CD4-positive, alpha-beta T cell treated with Interleukin-2 at 100 ng/mL for 4 hours (primary cell): ENCODE measurements at places on chromosomes 4 and X.

DNA sequence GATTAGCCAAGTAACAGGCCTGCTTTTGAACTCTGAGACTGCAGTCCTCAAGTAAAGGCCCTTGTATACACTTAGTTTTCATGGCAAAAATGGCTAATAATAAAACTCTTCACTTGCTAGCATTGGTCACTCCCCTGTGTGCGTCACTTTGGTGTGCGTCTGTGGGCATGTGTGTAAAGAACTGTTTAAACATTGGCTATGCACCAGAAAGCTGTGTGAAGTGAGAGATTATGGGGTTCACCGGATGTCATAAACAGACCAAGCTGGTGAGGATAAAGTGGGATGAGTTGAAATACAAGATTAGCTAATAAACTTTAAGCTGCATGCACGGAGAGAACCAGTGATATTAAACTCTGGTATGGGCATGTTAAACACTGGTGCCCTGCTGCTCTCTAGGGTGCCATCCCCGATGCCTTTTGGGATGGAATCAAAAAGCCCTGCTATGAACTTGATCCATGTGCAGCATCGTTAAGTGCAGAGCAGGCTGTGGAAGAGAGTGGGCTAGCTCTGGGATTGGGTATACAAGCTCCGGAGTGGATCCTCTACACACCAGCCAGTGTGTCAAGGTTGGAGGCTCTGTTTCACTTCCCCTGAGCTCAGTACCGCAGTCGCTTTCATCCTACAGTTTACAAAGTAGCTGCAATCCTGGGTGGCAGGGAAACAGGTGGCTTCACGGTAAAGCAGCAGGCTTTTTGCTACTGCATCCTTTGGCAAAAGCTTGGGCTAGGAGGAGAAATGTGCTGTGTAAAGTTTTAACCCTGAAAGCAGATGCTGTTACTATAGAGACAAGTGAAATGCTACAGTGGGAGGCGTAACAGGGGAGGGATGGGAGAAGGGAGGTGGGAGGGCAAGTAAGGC, 108.3 kb upstream of the SLC4A4 start:
- DNase-seq = no peak

GRCh38 chrX:150202641-150203247, 160.4 kb upstream of the MAMLD1 start:
- no peak for DNase-seq

GRCh38 chr4:17911608-17912007, 100.8 kb downstream of the NCAPG start:
- DNase-seq = no peak

DNA sequence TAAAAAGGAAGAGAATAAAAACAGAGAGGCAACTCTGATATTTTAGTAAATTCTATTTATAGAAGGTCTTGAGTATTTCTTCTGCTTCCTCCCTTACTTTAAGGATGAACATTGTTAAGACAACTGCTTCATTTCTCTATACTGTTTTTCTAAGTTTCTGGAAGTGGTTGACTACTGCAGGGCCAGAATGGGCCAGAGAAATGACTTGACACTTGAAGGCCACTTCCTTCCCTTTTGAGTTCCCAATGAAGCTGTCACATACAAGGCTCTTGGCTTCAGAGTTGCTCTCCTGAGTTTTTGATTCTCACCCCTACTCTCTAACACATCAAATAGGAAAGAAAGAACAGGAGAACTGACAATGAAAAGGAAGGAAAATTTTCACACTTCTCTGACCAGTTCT, 37.6 kb downstream of the PKD2 start:
- DNase-seq = no peak

DNA sequence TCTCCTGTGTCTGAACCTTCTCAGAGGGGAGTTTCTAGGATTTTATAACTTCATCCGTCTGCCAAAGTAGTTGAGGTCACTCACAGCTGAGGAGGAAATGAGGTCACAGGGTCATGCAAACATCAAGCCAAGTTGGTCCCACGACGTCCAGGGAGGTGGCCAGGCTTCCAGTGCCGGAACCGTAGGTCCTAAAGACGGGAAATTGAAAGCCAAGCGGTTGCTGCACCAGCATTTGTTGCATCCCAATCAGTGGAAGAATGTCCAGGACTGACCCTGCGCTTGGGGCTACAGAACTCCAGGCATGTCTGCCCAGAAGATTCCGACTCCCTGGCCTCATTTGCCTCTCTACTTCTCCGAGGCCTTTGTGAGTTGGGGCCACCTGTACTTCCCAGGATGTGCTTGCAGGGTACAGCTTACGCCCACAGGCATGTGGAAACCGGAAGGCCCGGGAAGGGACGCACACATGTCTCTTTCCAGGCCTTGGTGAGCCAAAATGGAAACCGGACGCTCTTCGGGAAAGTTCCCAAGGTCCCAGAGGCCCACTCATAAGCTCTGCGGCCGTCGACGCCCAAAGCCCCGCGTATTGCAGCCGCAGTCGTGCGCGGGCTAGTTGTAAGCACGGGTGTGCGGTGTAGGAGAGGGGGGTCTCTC, 9.3 kb downstream of the PRDM8 start:
- no peak for DNase-seq

- no peak for DNase-seq
Measured at GRCh38 chrX:10231461-10231860, 74.7 kb downstream of the CLCN4 start.

GRCh38 chr4:74114234-74114633, 15.2 kb upstream of the CXCL2 start:
- no peak for DNase-seq

- no peak for DNase-seq
Measured at GRCh38 chr4:139921429-139922184, 232.4 kb downstream of the MAML3 start.

DNA sequence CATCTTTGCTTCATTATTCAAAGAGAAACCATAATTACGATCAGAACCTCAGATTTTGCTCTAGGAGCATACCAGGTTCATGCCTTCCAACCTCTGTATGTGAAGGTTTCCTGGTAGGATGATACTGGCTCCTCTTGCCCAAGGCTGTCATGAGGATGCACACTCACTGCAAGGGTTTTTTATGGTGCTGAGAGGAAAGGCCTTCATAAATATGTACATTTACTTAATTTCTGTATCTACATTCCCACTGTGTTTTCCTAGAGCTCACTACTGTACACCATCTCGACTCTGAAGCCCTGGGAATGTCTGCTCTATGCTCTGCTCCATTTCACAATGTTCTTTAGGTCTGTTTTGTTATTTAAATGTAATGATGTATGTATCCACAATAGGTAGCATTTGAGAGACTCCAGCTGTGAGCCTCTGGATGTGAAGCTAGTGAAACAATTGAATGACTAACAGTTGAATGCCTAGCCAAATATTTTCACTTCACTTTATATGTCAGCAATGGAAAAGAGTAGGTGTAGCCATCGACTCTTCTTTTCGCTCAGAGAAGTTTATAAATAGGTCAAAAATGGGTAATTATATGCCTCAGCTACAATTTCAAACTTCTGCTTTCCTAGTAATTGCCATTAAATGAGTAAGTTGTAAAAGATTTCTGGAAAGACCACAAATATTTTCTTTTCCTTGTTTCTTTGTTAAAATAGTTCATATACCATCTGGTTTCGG, 228.0 kb downstream of the PALLD start:
- no peak for DNase-seq

GRCh38 chr4:68360231-68360968, 10.5 kb upstream of the YTHDC1 start:
- no peak for DNase-seq

DNA sequence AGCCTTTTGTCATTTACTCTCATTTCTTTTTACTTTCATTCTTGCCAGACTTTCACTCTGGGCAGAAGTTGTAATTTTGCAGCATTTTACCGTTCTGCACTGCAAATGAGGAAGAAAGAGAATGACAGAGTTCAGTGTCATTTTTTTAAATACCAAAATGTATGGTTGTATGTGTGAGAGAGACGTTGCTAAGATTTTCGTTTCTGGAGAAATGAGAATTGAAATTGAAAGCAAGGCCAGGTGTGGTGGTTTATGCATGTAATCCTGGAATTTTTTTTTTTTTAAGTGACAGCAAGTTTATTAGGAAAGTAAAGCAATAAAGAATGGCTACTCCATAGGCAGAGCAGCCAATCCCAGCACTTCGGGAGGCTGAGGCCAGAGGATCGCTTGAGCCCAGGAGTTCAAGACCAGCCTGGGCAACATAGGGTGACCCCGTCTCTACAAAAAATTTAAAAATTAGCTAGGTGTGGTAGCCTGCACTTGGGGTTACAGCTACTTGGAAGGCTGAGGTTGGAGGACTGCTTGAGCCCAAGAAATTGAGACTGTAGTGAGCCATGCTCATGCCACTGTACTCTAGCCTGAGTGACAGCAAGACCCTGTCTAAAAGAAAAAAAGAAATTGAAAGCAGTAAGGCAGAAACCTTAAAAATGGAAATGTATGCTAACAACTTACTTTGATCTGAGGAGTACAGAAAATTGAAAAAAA, 12.9 kb downstream of the DCK start:
- DNase-seq = no peak
